ENCODE measurements at places on chromosomes 5 and 9.

- DNase-seq = no peak
Measured at GRCh38 chr9:121318631-121319382, 50.8 kb downstream of the GSN start.

DNA sequence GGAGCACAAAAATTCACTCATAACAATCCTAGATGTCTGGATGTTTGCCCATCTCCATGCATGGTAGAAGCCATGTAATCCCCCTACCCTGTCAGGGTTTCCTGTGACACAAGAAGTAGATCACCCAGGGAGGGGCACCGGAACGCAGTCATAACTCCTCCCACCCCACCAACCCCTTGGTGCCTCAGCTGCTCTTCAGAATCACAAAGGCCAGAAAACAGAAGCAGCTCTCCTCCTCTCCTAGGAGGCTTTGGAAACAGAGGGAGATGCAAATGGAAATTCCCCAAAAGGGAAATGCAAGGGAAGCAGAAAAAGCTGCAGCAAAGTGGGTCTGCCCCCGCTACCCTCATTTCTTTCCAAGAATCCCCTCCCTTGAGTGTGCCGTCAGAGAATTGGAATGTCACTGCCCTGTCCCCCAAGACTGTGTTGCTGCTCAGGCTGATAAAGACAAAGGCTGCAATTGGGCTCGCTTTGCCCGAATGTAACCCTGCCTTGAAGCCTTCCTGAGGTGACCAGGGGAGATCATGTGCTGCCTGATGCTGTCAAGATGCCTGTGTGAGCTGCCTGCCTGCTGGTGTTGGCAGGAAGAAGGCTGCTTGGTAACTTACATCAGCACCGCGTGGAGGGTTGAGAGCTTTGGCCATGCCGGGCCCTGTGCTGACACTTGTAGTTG is 65.5 kb upstream of the ABCA1 start:
- DNase-seq = no peak

GRCh38 chr9:121439711-121440664 is 59.7 kb downstream of the GGTA1 start:
- DNase-seq = no peak

- no peak for DNase-seq
Measured at GRCh38 chr5:62608529-62609511, 30.2 kb downstream of the LRRC70 start.

DNA sequence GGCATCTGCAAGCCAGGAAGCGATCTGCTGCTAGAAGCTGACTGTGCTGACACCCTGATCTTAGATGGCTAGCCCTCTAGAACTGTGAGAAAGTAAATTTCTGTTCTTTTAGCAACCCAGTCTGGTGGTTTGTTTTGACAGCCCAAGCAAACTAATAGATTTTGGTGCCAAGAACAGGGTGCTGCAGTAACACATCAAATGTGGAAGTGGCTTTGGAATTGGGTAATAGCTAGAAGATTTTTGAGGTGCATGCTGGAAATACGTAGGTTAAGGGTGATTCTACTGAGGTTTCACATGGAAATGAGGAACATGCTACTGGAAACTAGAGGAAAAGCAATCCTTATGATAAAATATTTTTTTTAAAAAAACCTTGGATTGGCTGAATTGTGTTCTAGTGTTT is 153.5 kb upstream of the SH3GL2 start:
- no peak for DNase-seq

DNA sequence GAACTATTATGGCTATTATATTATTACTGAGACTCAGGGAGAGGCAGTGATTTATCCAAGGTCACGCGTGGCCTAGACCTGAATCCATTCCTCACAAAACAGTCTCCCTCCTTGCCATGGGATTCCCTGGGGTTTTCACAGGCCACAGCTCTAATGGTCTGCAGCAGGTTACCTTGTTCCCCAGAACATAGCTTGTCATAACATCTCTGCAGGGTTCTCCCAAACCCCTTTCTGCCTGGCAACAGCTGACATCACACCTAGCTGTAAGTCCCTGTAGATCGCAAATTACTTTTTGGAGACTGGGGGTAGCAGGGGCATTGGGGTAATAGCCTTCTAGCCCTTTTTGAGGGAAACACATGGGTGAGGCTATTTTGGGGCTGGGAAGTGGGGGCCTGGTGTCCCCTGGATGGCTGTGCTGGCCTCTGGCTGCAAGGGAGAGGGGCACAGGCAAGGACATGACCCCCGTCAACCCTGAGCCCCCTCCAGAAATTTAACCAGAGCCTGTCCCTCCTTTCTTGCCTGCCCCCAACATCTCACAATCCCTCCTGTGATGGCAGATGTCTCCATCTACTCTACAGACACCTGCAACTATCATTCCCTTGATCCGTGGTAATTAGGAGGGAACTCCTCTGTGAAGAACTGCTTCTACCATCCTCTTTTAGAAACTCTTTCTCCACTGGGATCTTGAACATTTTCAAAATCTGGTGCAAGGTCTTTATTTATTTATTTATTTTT is 1.3 kb downstream of the CD74 start:
- DNase-seq = peak; percentile 71

DNA sequence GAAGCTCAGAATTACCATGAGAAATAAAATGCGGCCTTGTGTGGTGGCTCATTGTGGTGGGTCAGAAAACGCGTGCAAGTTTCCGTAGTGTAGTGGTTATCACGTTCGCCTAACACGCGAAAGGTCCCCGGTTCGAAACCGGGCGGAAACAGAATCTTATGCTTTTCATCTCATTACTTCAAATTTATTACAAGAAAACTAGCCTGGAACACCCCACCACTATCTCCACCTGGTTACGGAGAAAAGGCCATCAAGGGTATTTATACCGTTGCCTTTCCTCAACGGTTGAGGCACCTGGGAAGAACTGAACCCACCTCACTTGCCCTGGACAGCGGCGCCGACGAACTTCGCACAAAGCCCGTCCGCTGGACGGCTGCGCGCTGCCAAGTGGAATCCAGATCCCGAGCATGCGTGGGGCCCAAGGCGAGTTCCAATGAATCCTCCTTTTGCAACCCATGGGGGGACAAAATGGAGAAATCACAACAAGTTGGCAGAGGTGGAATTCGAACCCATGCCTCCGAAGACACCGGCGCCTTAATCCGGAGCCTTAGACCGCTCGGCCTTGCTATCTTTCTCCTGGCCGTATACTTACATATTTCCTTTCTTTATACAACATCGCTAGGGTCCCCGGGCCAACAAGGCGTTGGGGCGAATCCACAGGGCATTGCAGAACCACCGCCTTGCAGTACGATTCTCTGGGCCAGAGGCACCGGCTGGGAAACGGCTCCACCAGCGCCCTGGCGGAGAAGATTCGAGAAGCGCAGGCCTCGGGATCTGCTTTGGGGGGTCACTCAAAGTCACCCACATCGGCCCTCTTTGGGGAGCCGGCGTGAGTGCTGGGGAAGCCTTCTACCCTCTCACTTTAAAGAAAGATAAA is 16.9 kb downstream of the OR2V2 start:
- DNase-seq = no peak

DNA sequence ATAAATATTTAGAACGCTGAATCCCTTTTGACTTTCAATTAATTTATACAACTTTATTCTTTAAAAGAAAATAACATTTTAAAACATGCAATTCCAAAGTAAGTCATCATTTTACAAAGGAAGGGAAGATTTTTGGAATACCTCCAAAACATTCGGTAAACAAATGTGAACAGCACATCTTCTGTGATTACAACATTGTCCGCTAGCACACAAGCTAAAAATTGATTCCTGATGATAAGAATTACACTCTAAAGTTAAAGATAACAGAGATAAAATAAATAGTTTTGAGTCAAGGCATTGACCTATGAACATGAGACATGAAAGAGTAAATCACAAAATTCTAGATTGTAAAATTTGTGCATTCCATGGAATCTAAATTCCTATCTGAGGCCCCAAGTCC is 56.2 kb upstream of the TRAF1 start:
- DNase-seq = no peak

DNA sequence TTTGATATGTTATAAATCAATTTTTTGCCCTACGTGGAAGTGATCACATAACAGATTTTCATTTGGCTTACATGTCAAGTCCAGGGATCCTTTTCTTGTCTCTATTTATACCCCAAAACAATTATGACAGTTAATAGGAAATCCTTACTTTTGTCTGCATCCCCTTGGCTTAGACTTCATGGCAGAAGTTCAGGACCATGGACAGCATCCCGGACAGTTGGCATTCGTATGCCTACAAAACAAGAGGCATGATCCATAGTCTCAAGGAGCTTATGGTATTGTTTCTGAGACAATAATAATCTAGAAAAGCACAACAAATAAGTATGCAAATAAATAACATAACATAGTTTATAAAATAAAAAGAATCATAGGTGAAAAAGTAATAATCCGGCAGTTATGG is 214.3 kb upstream of the GRIA1 start:
- no peak for DNase-seq

GRCh38 chr9:127143920-127144465 is 21.6 kb upstream of the ANGPTL2 start:
- DNase-seq = no peak

- no peak for DNase-seq
Measured at GRCh38 chr5:111163000-111163399, 61.2 kb upstream of the CAMK4 start.

DNA sequence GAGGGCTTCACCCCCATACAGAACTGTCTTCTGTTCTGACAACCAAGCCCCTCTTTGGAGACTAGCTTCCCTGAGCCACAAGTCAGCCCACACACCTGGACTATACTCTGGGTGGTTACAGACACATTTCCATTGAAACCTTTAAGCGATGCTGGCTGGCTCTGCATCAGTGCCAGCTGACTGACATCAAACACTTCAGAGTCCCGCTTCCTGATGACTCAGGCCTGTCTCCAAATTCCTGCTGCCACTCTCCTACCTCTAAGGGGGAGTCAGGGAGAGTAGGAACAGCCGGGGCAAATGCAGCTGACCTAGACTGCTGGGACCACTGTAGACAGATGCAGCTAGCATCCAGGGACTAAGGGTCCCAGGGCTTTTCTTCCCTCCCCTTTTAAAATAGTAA is 59.4 kb downstream of the SIL1 start:
- no peak for DNase-seq

Measured in CD4-positive, alpha-beta T cell treated with Interleukin-17A for 4 hours (primary cell).